ENCODE measurements at places on chromosomes 12 and 14.
A peak's percentile ranks its signal among the peaks of the same experiment; 100 is the strongest.

DNA sequence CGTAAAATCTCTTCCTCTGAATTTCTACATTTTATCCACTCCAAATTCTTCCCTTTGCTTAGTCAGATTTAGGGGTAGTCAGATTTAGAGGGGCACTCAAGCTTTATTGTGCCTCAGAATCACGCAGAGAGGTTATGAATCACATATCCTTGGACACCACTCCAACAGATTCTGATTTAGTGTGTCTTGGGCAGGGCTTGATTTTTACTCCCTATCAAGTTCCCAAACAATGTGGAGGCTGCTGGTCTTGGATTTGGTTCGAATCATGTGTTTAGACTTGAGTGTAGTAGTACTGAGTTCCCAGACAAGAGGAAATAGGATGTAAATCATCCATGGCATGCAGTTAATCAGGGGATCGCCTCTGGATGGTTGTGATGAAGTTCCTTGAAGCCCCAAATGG lies 298.1 kb upstream of the CLEC14A start:
- DNase-seq = no peak

DNA sequence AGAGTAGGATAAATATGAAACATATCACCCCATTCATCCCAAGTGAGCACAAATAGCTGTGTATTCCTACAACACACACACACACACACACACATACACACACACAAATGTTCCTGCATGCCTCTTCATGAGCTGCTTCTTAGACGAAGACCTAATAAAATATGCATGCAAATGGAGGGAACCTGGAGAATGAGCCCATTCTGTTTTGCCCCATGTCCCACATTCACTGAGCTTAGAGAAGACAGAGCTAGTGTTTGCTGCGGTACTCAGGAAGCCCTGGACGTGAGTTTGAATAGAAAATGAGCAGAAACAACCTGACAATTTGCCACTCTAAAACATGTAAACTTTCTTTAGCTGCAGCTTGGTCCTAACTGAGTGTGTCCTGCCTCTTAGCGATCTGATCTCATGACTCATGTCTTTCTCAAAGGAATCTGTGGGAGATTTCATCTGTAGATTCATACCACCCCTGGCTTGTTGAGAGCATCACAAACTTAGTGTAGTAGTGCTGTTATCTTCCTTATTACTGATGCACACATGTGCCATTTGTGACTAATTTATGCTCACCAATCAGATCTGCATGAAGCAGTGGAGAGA lies 86.8 kb downstream of the ITPR2 start:
- peak; percentile 82 for DNase-seq

GRCh38 chr14:92651106-92651757 lies 97.2 kb downstream of the LGMN start:
- no peak for DNase-seq

DNA sequence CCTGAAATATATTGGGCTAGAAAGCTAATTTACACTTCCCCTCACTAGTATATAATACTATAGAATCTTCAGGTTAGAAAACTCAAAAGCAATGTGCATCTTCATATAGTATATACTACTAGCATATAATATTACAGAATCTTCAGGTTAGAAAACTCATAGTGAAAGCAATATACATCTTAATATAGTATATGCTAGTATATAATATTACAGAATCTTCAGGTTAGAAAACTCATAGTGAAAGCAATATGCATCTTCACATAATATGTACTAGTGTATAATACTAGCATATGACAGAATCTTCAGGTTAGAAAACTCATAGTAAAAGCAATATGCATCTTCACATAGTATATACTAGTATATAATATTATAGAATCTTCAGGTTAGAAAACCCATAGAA lies 329.6 kb downstream of the ZFP36L1 start:
- DNase-seq = no peak

DNA sequence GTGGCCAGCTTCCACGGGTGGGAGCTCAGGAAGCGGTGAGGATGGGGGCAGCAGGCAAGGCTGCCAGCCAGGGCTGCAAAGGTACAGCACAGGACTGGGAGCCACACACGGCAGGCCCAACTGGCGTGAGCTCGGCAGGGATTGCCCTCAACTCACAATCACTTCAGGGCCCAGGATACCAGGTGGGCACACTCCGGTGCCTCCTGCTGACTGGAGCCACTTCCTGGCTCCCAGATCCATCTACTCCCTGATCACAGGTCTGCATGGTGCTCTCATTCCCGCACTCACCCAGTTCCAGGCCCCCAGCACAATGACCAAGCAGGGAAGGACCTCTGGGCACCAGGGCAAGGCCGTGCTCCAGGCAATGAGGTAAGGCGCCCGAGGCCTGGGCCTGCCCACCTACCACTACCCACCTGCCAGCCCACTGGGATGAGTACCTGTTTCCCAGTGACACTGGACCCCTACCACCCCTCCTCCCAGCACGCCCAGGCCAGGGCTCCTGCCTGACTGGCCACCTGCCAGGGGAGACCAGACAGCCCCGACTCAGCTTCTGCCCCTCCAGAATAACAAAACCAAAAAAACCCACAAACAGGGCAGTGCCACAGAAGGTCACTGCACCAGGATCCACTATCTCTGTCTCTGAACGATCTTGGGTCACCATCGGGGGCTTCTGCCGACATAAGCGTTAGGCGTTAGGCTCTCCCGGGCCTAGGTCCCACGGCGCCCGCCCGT lies 1.8 kb downstream of the JAG2 start:
- no peak for DNase-seq

- DNase-seq = no peak
Observed at GRCh38 chr12:2667716-2668440, 126.9 kb upstream of the FKBP4 start.

GRCh38 chr12:30439201-30439600 lies 256.5 kb downstream of the IPO8 start:
- DNase-seq = no peak

DNA sequence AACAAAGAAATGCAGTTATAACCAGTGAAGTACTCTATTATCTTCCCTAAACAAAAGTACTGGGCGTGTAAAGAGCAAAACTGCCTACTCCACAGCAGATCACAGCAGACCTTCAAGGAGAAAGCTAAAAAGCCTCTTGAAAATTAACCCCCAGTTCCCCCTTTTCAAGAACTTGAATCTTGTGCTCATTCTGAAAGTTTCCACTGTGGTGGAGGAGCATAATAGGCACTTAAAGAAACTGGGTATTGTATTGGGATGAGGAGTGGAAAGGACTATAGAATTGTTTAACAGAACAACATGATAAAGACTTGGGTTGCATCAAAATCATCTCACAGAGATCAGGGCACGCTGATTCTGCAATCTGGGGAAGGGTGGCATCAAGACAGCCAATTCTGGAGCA lies 51.1 kb downstream of the SLC25A47 start:
- DNase-seq = no peak

- DNase-seq = no peak
Observed at GRCh38 chr14:78612666-78613065, 442.5 kb downstream of the NRXN3 start.

- no peak for DNase-seq
Observed at GRCh38 chr14:61077437-61077836, 96.4 kb downstream of the SLC38A6 start.

- DNase-seq = peak; percentile 43
Observed at GRCh38 chr12:53530920-53531319, 23.6 kb upstream of the NPFF start.

- DNase-seq = no peak
Observed at GRCh38 chr12:57343703-57344378, 87.0 kb downstream of the R3HDM2 start.

GRCh38 chr14:85701763-85702162 lies 171.8 kb downstream of the FLRT2 start:
- no peak for DNase-seq

GRCh38 chr14:22448035-22448904 lies 140.8 kb downstream of the DAD1 start:
- DNase-seq = no peak

DNA sequence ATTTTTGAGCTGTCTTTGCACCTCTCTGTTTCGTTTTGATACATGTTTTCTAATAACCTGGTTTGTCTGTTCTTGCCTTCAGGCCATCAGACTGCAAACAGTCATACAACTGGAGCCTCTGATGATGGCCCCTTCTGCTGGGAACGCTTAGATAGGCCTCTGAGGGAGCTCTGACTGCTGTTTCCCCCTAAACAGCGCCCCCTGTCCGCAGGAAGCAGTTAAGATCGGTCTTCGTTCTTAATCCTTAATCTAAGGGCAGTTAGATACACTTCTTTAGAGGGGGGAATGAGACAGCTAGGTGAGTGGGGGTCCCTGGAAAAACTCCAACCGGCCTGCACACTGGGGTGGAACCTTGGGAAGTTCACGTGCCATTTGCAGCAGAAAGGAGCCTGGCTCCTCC lies 1338.8 kb upstream of the SEL1L start:
- no peak for DNase-seq

GRCh38 chr12:65905405-65905804 lies 81.1 kb downstream of the HMGA2 start:
- DNase-seq = no peak

DNA sequence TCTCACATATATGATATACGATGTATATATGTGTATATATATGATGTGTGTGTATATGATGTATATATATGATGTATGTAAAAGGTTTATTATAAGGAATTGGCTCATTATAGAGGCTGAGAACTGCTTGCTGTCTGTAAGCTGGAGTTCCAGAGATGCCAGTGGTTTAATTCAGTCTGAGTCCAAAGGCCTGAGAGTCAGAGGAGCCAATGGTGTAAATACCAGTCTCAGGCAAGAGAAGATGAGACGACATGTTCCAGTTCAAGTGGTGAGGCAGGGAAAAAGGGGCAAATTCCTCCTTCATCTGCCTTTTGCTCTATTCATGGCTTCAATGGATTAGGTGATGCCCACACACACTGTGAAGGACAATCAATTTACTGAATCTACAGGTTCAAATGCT lies 17.1 kb upstream of the STYK1 start:
- no peak for DNase-seq

- no peak for DNase-seq
Observed at GRCh38 chr14:58098507-58098906, 53.5 kb downstream of the ARMH4 start.

DNA sequence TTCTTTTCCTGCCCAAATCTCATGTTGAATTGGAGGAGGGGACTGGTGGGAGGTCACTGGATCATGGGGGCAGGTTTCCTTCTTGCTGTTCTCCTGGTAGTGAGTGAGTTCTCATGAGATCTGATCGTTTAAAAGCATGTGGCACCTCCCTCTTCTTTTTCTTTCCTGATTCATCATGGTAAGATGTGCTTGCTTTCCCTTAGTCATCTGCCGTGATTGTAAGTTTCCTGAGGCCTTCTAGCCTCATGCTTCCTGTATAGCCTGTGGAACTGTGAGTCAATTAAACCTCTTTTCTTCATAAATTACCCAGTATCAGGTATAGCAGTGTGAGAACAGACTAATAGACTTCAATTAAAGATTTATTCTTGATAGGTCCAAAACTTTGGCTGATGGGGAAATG lies 83.5 kb downstream of the CAND1 start:
- no peak for DNase-seq

DNA sequence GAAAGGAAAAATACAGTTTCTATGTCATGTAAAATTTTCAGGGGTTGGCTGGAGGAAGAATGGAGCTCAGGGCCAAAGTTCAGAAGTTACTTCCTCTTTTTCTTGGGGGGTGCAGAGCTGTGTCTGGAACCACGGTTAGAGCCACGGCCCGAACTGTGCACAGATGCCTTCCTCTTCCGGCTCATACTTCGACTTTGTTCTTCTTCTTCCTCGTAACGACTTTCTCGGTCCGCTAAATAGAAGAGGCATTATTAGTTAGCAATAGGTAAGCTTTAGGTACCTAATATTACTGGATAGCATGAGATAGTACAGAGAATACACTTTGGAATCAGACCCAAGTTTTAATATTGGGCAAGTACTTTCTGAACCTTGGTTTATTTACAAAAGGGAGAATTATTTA lies 31.2 kb downstream of the SUPT16H start:
- no peak for DNase-seq

DNA sequence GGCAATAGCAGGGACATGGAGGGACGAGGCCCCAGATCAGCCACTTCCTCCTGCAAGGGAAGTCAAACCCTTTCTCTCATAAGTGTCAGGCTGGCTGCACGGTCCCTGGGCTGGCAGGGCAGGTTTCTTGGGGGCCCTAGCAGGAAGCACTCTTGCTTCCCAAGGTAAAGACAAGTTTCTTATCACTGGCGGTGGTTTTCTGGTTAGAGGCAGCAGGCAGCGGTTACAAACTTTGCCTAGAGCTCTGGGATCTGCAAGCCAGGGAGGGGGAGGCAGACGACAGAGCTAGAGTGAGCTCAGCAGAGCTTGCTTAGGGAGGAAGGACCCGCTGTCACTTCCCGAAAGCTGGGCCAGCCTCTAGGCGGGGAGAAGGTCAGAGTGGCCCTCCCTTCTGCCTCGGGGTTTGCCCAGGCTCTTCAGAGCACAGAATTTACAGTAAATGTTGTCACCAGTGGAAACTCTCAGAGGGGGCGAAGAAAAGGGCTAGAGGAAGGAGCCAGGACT lies 20.4 kb downstream of the BATF start:
- DNase-seq = no peak

GRCh38 chr14:51283402-51284085 lies 43.5 kb downstream of the TMX1 start:
- DNase-seq = peak; percentile 73

GRCh38 chr14:53156238-53156637 lies 3.1 kb upstream of the DDHD1 start:
- no peak for DNase-seq

DNA sequence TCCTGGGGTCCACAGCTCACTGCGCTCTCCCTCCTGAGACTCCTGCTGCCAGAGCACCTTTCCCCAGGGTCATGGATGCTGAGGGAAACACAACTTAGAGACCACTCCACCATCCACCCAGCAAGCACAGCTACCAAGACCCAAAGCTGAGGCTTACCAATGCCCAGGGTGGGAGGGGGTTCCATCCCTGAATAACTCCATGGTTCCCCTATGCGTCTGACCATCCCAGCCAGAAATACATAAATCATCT lies 36.3 kb downstream of the DAD1 start:
- DNase-seq = no peak

DNA sequence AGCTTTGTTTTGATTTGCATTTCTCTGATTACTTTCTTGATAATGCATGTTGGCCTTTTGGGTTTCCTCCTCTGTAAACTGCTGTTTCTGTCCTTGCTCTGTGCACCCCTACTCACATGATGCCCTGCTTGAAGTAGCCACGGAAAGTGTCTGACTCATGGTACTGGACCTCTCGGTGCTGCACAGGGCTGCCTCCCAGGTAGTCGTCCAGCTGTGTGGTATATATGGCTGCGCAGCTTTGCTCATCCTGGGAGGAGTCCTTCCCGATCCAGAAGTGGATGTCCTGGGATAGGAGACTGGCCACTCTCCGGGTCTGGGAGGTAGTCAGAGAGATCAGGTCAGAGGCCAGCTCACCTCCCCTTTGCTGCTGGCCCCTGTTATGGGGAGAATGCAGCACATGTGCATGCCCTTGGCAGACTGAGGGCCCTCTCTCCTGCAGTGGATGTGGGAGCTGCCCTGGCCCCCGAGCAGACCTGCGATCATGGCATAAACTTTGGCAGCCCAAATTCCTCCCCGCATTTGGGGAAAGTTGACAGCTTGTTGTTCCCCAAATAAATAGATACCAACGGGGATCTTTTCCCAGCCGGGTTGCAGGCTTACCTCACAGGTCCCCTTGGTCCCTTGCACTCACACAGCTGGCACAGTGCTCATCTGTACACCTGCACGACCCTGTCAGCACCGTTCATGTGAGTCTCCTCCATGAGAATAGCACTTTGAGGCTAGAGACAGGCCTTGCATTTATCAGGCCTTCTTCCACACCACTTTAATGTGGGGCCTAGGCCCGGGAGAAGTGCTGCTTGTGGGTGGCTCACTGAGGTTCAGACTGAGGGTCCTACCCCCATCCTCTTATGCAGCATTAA lies 5.2 kb downstream of the AVIL start:
- DNase-seq = no peak

Data from brain microvascular endothelial cell (primary cell).